ENCODE measurements at places on chromosomes 7 and 10.

DNA sequence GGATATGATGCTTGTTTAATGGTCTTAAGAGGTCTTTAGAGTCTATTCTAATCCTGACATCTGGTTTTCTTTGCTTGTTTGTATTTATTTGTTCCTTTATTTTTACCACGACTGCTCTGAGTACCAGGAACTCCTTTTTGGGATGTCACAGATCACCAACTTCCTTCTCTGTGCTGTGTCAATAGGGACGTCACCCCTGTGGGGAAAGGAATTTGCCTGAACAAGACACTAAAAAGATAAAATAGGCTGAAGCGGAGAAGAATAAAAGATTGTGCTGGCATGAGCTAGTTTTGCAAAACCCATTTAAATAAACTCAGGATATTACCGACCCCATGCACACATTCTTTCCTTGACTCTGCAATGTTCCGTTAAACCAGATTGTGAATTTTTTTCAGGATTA is 27.7 kb downstream of the MGMT start:
- no peak for DNase-seq

- no peak for DNase-seq
Measured at GRCh38 chr10:21041763-21042458, 144.8 kb upstream of the NEBL start.

GRCh38 chr7:30170476-30171205 is 35.9 kb downstream of the MTURN start:
- no peak for DNase-seq

DNA sequence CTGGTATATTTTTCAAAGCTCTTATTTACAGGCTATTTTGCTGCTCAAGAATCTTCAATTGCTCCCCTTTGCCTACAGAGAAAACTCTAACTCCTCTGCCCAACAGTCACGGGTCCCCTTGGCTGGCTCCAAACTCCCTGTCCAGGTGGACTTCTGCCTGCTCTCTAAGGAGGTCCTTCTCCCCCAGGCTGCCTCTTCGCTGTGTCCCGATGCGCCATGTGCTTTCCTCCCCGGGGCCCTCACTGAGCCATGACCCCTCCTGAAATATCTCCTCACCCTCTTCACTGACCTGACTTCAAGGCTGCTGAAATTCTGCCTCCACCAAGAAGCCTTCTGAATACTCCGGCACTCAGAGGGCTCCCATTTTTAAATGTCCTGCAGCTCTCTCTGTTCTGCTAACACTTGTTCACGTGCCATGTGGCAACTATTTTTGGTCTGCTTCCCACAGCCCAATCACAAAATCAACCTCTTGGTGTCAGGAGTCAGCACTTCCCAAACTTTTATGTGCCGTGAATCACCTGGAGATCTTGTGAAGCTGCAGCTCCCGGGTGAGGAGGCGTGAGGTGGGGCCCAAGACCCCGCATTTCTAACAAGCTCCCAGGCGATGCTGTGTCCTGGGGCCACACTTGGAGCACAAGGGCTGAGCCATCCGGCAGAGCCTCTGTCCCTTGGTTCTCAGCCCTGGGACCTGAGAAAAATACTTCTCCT is 85.7 kb upstream of the COL13A1 start:
- no peak for DNase-seq

DNA sequence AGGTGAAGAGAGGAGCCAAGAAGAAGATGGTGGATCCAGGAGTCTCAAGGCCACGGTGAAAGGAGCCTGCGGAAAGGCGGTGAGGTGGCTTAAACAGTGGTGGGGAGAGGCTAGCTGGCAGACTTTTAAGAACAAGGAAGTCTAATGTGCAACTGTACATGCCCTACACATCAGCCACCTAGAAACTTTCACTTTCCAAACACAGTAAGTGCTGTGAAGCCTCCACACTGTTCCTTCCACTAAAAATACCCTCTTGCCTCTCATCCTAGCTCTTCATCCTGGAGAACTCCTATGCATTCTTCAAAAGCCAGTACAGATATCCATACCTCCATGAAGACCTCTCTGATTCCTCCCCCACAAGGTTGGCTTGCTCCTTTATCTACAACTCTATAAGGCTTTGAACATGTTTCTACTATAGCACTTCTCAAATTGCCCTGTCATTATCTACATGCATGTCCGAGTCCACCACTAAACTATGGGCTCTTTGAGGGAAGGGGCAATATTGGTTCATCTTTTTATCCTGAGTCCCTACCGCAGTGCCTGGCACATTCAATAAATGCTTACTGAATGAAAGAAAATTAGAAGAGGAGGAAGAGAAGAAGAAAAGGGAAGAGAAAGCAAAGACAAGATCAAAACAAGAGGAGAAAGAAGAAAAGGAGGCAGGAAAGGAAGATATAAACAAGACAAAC is 54.2 kb downstream of the DNAJC12 start:
- DNase-seq = no peak

GRCh38 chr10:112532189-112532588 is 85.2 kb downstream of the VTI1A start:
- peak; percentile 16 for DNase-seq

DNA sequence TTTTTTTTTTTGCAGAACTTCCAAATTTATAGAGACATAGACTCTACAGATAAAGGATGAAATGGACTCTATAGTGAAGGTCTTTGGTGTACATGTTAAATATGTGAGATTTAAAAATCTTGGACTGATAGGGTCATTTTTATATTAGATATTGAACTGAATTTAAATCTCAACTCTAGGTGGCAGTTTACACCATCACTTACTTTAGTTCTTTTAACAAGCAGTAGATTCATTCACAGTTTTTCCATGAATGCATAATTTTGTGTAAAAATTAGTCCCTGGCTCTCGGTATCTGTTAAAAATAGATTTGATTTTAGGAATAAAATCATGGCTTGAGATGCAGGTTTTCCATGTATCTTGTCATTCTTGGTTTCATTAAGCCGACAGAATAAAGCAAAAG is 31.1 kb upstream of the SNX13 start:
- DNase-seq = peak; percentile 16

DNA sequence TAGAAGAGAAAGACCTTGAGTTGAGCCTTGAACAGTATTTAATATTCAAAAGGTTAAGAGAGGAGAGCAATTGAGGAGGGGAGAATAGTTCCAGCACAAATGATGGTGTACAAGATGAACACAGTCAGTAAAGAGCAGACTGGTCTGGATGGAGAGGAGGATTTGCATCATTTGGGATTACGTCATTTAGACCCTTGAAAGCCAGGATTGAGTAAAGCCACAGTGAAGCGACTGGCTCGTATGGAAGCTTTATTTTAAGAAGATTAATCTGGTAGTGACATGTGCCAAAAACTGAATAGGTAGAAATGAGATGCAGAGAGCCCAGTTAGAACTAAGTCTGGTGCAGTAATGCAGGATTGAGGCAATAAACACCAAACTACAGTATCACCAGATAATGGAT is 52.6 kb downstream of the TRUB1 start:
- DNase-seq = no peak

DNA sequence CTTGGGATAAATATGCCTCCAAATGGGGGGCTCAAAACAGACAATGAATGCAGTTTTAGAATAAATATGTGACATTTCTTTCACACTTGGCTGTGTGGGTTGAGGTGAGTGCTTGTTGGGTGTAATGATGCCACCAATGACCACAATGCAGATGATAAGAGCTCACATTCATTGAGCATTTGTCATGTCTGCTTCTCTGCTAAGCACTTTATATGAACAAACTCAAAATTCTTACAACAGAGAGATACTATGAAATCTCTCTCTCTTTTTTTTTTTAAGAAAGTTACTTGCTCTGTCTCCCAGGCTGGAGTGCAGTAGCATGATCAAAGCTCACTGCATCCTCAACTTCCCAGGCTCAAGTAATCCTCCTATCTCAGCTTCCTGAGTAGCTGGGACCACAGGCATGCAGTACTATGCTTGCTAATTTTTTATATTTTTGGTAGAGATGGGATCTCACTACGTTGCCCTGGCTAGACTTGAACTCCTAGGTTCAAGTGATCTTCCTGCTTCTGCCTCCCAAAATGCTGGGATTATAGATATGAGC is 185.4 kb downstream of the JCAD start:
- DNase-seq = peak; percentile 52

DNA sequence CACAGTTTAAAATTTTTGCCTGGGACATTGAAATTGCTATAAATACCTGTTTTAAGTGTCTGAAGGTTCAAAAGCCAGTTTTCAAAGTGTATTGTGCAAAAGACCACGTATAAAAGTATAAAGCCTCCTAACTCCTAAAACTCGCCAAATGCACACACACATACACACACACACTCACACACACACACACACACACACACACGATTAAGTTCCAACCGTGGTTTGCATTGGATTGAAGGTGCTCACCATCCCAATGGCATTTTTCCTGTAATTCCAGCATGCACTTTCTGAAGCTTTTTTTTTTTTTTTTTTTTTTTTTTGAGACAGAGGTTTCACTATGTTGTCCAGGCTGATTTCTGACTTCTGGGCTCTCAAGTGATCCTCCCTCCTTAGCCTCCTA is 2.8 kb upstream of the RGS10 start:
- no peak for DNase-seq

GRCh38 chr10:19204246-19204917 is 155.8 kb downstream of the MALRD1 start:
- DNase-seq = no peak

- no peak for DNase-seq
Measured at GRCh38 chr7:34059136-34059828, 153.9 kb downstream of the BMPER start.

DNA sequence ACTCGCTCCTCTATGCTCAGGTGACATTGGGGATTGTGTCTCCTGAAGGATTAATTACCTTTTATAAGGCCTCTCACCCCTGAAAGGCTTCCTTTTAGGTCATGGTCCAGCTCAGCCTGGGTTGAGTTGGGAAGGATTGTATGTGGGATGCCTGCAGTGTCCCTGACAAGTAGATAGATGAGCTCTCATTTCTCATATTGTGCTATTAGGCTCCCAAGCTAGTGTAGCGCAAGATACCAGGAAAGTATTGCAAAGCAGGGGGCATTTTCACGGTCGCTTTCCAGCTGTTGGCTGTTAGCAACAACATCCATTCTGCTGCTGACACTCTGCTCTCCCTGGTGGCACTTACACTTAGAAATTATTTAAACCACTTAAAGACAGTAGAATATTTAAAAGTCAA is 31.9 kb downstream of the NXPH1 start:
- no peak for DNase-seq

- no peak for DNase-seq
Measured at GRCh38 chr10:86699541-86699940, 31.2 kb downstream of the LDB3 start.

GRCh38 chr7:74289018-74289658 is at the start of gene CLIP2:
Gene CLIP2 (plus strand): TSS chr7:74289407. CDS start chr7:74317547, 28,140 bp downstream.
- peak; percentile 83 for DNase-seq

- DNase-seq = peak; percentile 29
Measured at GRCh38 chr7:32582036-32582435, 86.7 kb downstream of the AVL9 start.

GRCh38 chr7:75879771-75880184 is 944 bp downstream of the RHBDD2 start:
- peak; percentile 69 for DNase-seq

- DNase-seq = no peak
Measured at GRCh38 chr10:26682931-26683330, 14.6 kb upstream of the PDSS1 start.

DNA sequence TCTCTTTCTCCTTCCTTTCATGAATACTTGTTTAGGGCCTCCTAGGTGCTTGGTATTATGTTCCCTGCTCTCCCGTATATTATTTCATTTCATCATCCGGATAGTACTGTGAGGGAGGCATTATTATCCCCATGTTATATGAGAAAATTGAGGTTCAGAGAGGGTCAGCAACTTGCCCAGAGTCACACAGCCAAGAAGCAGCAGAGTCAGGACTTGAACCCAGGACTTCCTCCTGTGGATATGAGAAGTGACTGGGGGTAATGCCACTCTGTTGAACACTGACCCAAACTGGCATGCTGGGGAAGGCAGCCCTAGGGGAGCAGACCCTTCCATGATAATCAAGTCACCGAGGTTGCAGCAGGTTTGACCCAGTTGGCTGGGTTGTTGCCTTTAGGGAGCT is 8.2 kb upstream of the SFRP5 start:
- no peak for DNase-seq

GRCh38 chr10:84225427-84226173 is at the start of gene LRIT2:
Gene LRIT2 (minus strand): TSS chr10:84225544. CDS start chr10:84225520, 24 bp downstream.
- DNase-seq = no peak

DNA sequence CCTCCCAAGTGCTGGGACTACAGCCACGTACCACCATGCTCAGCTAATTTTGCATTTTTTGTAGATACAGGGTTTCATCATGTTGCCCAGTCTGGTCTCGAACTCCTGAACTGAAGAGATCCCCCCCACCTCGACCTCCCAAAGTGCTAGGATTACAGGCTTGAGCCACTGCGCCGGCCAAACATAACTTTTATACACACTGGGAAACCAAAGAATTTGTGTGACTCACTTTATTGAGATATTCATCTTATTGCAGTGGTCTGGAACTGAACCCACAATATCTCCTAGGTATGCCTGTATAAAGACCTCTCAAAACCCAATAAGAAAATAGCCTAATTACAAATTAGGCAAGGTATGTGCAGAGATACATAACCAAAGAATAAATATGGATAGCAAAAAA is 182.6 kb upstream of the FEZF1 start:
- no peak for DNase-seq

Data from mesenchymal stem cell (in vitro differentiated cells and primary cell).